ENCODE measurements at places on chromosomes 7 and 10.

- no peak for DNase-seq
Measured at GRCh38 chr7:17411922-17412321, 113.5 kb downstream of the AHR start.

DNA sequence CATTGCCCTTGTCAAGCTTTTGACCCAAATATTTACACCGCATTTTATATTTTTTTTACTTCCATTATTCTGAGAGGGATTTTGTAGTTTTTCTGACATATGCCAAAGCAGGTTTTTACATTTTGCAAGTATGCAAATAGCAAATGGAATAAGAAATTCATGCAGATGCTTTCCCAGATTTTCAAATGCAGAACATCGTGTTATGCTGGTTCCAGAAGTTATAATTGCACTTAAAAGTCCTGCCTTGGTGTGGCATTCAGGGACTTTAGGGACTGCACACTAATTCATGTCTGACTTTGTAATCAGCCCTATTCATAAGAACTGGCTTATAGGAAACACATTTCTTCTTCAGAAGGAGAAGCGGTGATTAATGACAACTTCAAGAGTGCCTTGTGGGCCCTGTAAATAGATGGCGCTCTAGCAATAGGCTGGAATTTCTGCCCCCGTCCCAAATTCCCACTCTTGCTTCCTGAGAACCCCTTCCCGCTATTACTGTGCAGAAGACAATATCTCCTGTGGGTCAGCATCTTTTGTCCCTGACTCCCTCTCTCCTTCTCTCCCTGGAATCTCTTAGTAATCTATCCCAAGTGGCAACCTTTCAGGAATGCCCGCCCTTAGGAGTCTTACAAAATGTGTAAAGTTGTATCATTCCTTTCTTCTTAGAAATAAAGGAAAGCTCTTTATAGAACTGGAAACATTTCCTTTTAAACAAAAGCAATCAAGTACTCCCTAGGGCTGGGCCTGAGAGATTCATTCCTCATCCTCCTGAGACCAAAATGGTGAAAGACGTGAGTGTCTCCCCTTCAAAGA, 264.0 kb downstream of the INHBA start:
- DNase-seq, result no peak

GRCh38 chr7:49767719-49768118, 5.7 kb upstream of the VWC2 start:
- DNase-seq, result no peak

DNA sequence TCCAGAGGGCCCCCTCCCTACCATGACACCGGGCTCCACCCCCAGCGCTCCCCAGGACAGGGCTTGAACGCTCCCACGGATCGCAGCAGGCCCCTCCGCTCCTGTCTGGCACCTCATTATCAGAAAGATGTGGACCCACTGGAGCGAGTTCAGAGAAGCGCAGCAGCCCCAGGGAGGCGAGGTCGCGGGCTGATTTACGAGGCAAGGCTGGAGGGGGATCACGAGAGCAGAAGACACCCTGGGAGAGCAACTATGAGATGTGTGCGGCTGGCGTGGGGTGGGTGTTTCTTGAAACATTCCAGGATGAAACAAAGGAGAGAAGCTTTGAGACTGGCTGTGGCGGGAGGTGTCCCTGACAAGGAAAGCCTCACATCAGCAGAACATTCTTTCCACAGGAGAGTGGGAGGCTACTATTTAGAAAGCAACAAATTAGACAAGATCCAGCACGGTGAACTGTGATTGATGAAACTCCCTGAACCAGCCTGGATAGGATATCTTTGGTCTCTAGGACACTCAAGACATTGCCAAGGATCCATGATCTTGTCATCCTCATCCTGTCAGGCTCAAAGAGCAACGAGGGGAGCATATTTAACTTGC, 66.0 kb downstream of the JCAD start:
- no peak for DNase-seq

- DNase-seq, result no peak
Measured at GRCh38 chr10:43775384-43775783, 126.7 kb upstream of the ZNF32 start.

- DNase-seq, result no peak
Measured at GRCh38 chr7:54550471-54550870, 8.3 kb downstream of the VSTM2A start.

GRCh38 chr10:128310971-128311658, 184.9 kb upstream of the MKI67 start:
- DNase-seq, result no peak

DNA sequence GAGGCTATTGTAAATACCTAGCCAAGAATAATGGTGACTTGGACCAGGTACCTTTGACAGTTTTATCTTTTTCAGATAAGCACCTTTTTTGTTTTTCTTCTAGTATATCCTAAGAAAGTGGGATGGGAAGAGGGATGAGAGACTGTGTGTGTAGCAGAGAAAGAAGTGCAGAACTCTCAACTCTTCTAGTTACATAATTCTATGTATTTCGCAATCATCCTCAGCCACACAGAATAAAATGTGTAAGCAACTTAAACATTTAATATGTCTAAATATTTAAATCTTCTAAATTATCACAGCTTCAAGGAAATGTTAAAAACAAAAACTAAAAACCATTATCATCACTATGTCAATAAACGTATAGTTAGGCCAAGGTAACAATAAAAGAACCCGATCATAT, 42.6 kb upstream of the GSAP start:
- no peak for DNase-seq

DNA sequence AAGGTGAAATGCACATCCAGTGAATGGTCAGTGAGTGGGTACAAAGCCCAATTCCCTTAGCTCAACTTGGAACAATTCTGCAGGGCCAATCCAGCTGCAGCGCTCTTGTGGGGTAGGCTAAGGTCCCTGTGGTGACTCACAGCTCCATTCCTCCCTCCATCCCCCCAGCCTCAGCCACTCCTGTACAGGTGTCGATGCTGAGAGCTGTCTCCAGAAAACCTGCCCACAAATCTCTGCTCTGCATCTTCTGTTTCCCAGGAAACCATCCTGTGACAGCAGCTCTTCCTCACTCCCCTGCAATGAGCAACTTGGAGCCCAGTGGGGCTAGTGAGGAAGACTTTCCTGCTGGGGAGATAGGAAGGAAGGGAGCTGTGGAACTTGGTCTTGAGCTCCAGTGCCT, 244.7 kb upstream of the GPR26 start:
- no peak for DNase-seq

DNA sequence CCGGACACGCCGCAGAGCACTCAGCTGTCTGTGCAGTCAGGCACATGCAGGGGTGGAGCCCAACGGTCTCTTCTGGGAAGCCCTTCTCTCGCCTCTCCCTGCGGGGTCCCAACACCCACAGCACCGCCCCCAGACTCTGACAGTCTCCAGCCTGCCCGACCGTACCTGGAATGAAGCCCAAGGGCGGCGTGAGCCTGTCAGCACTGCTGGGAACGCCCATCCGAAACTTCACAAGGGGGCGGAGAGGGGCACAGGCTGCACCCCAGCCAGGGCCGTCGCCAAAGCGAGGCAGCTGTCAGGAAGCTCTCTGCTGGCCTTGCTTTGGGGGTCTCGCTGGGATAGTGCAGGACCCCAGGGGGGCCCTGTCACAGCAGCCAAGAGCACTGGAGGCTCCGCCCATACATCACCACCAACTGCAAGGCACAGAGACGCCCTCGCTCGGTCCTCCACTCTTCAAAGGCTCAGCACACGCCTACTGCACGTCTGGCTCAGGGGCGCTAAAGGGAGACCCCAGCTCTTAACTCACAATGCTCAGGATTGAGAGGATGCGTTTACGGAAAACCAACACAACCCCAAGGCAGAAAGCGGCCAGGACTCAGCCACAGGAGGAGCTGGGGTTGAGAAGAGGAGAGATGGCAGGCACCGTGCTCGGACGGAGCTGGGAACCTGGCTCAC, 30.9 kb downstream of the MAD1L1 start:
- DNase-seq, result no peak

DNA sequence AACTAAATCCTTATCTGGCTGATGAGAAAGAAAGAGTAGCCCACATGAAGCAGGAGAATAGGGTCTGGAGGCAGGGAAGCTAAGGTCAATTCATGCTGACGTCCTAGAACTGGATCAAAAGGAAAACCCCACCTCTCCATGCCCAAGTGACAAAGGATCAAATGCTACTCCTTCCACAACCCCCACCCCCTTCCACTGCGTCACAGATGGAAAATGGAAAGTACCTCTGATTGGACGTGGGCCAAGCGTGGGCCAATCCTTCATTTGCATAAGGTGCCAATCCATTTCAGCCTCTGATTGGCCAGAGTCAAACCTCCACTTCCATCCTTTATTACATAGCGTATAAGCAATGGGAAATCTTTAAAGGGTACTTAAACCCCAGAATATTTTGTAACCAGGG, 431.3 kb upstream of the ETV1 start:
- DNase-seq, result no peak

- no peak for DNase-seq
Measured at GRCh38 chr10:70544431-70545340, 57.9 kb downstream of the PRF1 start.

DNA sequence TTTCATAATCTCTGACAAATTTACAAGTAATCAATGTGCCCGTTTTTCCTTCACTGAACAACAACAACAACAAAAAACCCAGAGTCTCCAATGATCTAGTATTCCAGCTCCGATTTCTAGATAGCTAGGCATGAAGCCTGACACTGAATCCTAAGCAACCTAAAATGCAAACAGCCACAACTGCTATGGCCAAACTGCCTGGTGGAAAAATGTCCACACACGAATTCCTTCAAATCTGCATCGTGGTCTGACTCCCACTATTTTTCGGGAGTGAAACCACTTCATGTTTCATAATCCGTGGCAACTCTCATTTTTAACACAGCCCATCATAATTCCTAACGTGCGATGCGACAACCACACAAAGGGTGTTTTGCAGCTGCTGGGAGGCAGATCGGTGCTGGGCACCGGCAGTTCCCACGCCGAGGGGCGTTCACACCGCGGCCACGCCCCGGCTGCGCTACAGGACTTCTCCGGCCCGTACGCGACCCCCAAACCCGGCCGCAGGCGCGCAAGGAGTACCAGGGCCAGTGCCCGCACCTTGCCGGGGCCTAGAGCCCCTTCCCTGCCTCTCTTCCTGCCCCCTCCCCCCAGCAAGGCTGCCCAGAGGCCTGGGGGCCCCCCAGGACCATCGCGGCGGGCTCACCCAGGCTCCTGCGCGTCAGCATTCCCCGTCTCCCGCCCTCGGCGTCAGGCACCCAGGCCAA, 814 bp downstream of the RUFY2 start:
- peak; percentile 33 for DNase-seq

DNA sequence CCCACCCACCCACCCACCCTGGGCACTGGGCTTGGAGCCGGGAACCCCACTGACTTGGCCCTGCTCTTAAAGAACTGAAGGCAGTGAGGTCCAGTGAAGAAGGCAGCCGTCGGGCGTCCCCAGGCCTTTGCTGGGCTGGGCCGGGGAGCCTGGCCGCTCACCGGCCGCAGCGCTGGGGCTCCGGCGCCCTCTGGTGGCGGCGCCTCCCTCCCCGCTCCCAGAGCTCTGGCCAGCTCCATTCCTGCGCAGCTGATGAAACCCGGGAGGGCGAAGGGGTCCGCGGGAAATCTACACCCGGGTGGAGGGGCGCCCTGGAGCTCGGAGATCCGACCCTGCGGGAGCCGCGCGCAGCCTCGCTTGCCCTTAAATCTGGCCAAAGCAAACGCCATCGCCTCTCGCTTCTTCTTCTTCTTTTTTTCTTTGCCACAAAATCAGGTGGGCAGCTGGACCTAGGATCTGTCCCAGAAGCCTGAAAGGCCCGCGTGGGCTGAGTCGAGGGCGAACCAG, 1.7 kb upstream of the CXCL12 start:
- peak; percentile 65 for DNase-seq

DNA sequence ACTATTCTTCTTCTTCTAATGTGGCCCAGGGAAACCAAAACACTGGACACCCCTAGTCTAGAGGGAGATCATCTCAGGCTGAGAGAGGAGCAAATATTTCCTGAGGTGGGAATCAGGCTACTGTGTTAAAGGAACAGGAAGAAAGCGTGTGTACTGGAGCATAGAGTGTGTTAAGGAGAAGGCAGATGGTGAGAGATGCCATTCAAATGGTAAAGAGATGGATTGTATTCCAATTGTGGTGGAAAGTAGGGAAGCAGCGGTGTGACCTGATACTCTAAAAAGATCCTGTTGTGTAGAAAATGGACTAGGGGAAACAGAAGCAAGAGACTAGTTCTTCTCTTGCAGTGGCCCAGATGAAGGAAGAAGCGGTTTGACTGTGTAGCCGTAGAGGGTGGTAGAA, 31.2 kb downstream of the RAB18 start:
- DNase-seq, result no peak

- no peak for DNase-seq
Measured at GRCh38 chr10:59333701-59334100, 28.6 kb downstream of the FAM13C start.

GRCh38 chr10:56123247-56123646, 237.8 kb downstream of the ZWINT start:
- no peak for DNase-seq

DNA sequence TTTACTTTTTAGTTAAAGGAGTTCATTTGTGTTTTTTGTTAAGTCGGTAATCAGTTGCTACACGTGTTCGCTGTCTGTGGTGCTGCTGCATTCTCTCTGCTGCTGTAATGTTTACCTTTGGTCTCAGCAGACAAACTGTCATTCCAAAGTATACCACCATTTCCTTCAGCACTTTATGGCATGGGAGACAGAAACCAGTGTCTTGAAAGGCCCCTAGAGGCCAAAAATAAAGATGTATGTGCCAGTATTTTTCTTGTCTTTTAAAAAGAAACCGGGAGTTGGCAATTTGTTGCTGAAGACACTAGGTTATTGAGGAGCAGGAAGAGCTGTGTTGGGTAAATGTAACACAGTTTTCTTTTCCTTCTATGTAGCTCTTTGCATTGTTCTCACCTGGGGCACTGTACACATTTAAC, 24.1 kb downstream of the ZNF92 start:
- DNase-seq, result no peak

DNA sequence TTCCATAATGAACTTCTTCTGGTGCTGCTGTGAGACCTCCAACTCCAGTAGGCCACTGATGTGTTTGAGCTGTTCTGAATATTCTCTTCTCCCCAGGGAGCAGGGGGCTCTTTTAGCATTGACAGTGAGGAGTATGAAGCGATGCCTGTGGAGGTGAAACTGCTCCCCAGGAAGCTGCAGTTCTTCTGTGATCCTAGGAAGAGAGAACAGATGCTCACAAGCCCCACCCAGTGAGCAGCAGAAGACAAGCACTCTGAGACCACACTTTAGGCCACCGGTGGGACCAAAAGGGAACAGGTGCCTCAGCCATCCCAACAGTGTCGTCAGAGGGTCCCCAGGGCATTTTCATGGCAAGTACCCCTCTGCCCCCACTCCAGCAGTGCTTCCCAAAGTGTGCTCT, 49.3 kb downstream of the DENND11 start:
- no peak for DNase-seq

DNA sequence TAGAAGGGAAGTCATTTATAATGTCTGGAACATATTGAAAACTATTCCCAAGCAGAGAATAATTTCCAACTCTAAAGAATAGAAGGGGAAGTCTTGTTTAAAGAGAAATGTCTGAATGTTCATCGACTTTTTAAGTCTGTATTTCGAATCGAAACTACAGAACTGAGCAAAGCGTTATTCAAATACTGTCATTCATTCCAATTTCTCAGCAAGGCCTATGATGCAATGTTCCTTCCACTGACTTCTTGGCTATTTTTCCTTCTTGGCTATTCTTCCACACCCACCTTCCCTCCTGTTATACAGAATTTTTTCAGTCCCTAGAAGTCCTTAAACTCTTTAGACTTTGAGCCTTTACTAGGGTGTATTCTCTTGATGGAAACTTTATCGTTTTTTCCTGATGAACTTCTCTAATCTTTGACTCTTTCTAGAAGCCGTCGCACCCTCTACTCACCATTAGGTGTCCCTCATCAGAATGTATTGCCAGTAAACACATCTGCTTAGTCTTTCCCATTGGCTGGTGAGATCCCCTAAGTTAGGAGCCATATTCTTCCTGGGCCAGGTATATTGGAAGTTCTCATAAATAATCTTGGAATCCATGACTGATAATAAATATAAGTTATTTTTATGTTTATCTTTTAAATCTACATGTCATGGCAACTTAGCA, 235.7 kb upstream of the CCDC6 start:
- DNase-seq, result no peak

Data from right renal pelvis (tissue), 4 donors.